ENCODE measurements at places on chromosomes 2 and 18.
A peak's percentile ranks its signal among the peaks of the same experiment; 100 is the strongest.

DNA sequence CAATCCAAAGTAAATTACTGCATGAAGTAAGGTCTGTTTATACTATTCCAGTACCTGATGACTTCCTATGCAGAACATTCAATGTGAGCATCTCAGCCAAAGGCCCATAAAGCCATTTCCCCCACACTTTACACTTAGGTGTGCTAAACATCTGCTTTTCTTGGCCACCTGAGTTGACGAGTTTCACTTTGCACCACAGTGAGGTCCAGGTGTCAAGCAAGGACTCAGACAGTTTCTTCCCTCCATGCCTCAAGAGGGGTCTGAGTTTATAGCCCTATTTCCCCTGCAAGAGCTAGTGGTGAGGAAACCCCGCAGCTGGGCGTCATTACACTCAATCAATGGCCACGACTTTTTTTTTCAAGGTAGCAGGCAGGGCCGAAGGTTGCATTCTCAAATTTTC is 107.7 kb downstream of the MREG start:
- DNase-seq, result no peak

DNA sequence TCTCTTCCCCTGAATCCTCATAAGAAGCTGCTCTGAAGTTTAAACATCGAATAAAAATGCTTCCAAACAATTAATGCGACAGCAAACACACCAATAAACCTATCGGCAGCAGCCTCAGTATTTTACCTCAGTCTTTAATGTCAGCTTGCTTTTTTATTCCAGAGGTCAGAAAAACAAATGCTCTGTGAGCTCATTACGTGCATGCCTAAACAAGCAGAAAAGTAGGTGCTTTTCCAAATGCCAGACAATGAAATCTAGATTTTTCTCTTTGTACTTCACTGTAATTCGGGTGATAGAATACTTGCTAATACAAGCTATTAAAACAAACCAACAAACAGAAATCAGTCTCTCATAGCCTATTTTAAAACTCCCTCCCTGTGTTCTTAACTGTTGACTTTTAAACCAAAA is 381.5 kb downstream of the NRXN1 start:
- no peak for DNase-seq

DNA sequence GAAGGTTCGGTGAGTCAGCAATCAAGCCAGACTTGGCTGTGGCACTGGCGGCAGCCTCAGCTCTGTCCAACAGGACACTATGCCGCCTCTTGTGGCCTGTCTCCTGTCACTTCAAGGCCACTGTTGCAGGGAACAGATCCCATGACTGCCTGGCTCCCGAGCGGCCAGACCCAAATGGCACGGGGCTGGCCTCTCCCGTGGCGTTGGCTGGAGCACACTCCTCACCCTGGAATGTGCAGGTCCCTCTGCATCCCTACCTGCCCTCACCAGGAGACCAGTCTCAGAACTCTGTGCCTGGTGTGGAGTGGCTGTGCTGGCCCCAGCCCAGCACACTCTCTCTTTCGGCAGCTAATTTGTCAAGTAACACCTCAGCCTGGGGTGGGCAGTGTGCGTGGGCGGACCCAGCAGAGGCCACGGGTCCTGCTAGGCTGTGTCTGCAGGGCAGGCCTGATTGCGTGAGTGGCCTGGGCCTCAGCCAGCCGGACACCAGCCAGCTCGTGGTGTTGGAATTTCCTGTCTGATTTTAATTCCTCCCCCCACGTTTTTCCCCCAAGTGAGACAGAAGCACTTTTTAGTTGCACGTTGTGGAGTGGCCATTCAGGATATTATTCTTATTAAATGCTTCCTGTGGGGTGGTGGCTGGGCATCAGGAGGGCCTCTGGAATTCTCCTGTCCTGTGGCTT is 179.3 kb downstream of the GLI2 start:
- no peak for DNase-seq

GRCh38 chr2:7209757-7210555 is 292.7 kb downstream of the RNF144A start:
- DNase-seq, result no peak

DNA sequence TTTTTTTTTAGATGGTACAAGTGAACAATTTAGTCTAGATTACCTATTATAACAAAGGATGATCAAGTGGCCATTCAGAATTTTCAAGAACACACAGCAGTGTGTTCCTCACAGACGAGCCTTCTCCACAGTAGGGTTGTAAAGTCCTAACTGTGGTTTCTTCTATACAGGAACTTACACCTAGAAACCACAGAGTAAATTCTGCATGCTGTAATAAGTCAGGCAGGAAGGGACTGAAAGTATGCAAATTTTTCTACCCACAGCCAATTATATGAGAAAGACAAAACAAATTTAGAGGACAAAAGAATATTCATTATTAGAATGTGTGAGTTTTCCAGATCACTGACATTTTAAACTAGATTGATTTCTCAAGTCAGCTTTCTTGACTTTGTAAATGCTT is 99.5 kb downstream of the RBMS1 start:
- DNase-seq, result peak; percentile 60

GRCh38 chr2:207801259-207801658 is 31.6 kb upstream of the FZD5 start:
- no peak for DNase-seq

- no peak for DNase-seq
Observed at GRCh38 chr2:158486970-158487325, 30.2 kb downstream of the PKP4 start.

GRCh38 chr2:64404002-64404731 is 49.8 kb upstream of the LGALSL start:
- no peak for DNase-seq

GRCh38 chr18:3014503-3015203 is 1.7 kb upstream of the LPIN2 start:
- no peak for DNase-seq

GRCh38 chr2:239298116-239298804 is 102.6 kb downstream of the HDAC4 start:
- peak; percentile 77 for DNase-seq

Measured in CD4-positive, alpha-beta T cell treated with Interleukin-12 subunit alpha and Interleukin-12 subunit beta, for 1 hour (primary cell).